ENCODE measurements at places on chromosomes 4 and X. TPM values are rescaled to one million over a fixed set of nuclear protein-coding genes. Genes with fewer than 3 reads are reported as not detected.

DNA sequence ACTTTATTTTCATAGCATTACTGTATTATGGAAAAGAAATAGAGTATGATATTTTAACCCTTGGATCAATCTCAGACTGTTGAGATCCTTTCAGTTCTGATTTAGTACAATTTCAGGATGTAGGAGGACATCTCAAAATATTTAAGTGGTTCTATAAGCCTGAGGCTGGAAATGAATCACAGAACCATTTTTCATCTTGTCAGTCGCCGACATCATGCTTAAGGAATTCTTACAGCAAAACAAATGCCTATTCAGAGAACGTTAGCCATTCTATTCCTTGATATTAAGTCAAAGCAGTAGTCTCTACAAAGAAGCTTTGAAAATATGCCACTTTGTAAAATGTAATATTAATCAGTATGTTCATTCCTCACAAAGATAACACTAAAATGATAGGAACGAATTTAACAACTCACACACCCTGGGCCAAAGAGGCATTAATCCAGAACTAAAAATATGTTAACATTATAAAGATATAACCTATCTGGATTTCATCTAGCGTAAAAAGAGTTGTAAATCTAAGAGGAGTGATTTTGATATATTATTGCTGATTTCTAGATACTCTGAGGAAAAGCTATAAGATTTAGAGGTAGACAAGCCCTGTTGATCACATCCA lies 152.0 kb downstream of the GASK1B start:
- DNase-seq: no peak

DNA sequence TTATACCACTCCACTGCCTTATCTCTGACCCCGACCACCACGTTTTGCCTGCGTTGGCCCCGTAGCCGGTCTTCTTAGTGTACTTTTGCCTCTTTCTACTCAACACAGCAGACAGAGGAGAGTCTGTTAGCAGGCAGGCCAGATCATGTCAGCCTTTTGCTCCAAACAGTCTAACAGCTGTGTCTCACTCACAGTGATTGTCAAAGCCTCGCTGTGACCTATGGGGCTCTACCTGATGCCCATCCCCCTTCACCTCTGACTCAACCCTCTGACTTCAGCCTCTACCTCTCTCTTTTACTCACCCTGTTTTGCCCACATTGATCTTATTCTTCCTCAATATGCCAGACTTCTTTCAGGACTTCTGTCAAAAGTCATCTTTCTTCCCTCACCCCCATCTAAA lies 127.1 kb downstream of the TRIML1 start:
- DNase-seq: no peak

Gene FGB
- total RNA-seq: not detected

Gene MAGEA12
- total RNA-seq: not detected

DNA sequence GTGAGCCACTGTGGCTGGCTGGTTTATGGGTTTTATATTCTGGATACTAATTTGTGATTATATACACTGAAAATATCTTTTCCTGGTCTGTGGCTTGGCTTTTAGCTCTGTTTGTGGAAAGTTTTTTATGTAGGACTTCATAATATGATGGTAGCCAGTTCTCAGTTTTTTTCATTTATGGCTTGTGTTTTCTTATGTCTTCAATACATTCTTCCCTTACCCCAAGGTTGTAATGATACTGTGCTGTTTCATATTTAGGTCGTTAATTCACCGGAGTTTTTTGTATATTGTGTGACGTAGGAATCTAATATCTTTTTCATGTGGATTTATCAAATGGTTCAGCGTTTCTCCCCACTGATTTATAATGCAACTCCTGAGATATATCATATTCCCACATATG lies 6.6 kb downstream of the ZFX start:
- DNase-seq: no peak

GRCh38 chr4:145181091-145181501 lies 707 bp upstream of the OTUD4 start:
- DNase-seq: no peak

Gene BMX
- 1.7 TPM for total RNA-seq

DNA sequence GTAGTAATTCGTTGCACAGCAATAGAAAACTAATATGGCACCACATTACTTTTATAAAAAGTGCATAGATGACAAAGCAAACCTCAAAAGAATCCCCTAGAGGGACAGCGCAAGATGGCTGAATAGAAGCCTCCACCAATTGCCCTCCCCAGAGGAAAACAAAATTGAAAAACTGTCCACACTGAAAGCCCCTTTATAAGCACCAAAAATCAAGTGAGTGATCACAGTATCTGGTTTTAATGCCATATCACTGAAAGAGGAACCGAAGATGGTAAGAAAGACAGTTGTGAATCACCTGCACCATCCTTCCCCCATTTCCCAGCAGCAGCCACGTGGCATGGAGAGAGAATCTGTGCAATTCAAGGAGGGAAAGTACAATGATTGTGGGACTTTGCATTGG lies 522.2 kb downstream of the GLUD2 start:
- DNase-seq: no peak

GRCh38 chr4:3303923-3304710 lies 11.3 kb downstream of the RGS12 start:
- DNase-seq: peak; percentile 33

DNA sequence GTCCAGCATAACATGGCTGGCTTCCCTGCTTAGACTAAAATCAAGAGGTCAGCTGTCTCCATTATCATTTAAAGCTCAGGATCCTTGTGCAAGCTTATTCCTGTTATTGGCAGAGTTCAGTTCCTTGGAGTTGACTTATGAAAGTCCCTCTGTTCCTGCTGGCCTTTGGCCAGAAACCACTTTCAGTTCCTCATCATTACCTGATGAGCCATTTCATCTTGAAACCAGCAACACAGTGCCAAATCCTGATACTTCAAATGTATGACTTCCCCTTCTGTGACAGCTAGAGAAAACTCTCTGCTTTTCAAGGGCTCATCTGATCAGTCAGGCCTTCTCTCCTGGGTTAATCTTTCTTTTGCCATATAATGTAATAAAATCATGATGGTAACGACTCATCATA lies 110.6 kb upstream of the FSTL5 start:
- DNase-seq: no peak

Gene BRS3
- not detected for total RNA-seq

GRCh38 chr4:6262176-6262575 lies 7.5 kb upstream of the WFS1 start:
- no peak for DNase-seq

Gene DUSP9
- total RNA-seq: 0.39 TPM

DNA sequence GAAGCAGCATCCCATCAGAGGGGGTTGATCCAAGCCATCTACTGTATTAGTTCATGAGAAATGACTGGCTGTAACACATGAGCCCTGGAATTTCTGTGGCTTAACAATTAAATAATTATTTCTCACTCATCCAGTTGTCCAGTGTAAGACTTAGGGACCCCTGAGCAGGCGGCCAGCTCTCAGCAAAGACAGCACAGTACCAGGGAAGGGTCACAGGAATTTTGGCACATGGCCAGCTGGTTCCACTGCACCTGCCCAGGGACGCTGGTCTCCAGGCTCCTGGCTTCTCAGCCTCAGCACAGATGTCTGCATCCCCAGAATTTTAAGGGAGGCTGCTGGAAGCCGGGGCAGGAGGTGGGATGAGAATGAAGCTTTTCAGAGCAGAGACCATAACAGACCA lies 93.7 kb upstream of the DHRSX start:
- DNase-seq: no peak

- DNase-seq: no peak
Measured at GRCh38 chrX:9189286-9189685, 155.4 kb upstream of the FAM9B start.

Gene CASP3
- total RNA-seq: 19.7 TPM
